ENCODE measurements at places on chromosomes 4 and X. TPM values are rescaled to one million over a fixed set of nuclear protein-coding genes. Genes with fewer than 3 reads are reported as not detected.

GAGE12E gene
- not detected for total RNA-seq

CYLC1 gene
- not detected for total RNA-seq

- DNase-seq = no peak
Measured at GRCh38 chrX:143429131-143429530, 88.1 kb downstream of the SPANXN3 start.

DNA sequence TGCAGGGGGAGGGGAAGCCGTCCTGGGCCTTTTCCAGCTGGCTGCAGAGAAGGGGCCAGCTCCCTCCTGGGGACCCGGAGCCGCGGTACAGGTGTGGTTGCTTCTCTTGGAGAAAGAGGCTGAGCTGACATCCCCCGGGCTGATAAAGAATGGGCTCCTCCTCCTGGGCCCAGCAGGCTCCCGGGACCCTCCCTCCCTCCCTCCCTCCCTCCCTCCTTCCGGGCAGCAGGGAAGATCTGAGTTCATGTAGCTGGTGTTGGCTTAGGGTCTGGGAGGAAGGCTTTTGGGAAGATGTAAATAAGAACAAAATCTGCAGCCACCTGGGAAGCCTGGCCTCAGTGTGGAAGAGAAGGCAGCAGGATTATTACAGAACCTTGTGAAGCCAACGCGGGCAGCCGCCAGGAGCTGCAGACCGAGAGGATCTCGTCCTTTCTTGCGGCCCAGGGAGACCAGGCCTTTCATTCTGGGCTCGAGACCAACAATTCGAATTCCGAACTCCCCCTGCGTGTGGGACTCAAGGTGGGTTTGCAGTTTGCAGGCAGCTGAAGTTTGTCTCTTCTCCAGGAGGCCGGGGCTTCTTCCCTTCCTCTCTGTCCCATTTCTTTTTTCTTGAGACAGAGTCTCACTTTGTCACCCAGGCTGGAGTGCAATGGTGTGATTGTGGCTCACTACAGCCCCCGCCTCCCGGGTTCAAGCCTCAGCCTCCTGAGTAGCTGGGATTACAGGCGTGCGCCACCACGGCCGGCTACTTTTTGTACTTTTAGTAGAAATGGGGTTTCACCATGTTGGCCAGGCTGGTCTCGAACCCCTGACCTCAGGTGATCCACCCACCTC lies at the start of gene PLCXD1:
PLCXD1 (plus strand) TSS at position 216 of the 834 bp plus-strand sequence. CDS start 2,807 bp downstream, outside the sequence.
- DNase-seq = no peak

GRCh38 chrX:50075630-50076339 lies 125.0 kb downstream of the AKAP4 start:
- DNase-seq = no peak

DNA sequence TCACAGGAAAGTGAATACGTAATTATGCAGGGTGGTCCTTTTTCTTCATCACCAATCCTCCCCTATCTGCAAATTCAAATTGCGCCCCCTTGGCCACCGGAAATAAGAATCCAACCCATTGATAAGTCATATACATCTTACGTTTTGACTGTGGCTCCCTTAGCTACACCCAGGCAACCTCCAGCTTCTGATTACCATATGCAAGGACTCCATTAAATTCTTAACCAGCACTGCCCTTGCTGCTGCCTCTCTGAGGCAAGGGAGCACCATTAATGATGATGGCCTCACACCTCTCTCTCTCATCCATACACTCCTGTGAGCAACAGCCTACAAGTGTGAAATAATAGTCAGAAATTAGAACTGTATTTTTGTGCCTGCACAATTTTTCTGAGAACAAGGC lies 106.0 kb upstream of the NOCT start:
- DNase-seq = no peak

- no peak for DNase-seq
Measured at GRCh38 chrX:34884817-34885216, 57.8 kb upstream of the FAM47B start.

All from mucosa of gallbladder (tissue), 1 donor.